ENCODE measurements at places on chromosomes 2 and 18.

DNA sequence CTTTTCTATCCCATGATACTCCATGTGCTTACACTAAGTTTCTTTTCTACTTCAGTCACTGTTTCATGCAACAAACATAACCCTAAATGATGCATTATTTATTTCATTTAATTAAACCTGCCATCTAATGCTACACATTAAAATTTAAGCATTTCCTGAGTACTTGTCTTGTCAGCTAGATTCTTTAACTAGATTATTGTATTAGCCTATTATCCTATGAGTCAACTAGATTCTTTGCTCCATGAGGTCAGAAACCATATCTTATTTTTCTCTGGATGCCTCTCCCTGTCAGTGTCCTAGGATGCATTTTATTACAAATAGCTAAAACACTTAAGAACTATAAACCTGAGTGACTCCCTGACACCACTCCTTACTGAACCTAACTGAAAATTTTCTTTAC is 652.4 kb downstream of the SLC4A3 start:
- DNase-seq: no peak

DNA sequence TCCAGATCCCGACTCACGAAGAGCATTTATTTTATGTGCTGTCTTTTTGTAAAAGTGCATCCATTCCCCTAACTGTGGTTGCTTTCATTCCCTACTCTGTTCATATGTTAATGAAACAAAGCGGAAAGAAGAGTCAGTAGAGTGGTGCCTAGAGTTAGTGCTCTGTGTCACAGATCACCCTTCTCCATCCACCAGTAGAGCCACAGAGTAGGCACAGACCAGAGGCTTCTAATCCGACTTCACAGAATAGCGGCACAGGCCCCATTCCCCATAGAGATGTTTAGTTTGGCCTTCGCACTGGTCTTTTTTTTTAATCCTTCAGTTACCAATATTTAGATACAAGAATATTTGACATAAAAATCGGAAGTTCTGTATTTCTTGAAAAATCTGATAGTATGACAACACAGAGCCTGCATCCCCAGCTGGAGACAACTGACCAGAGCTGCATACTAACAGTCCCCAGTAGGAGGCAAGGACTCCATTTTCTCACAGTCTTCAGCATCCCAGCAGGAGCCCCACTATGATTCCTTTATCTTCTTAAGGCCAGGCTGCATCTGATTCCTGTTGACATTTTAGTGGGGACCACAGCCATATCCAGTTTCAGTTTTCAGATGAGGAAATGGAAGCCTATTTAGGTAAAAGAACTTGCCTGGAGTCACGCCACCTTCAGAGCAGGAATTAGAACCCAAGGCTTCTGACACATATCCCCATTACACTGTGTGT is 7.0 kb downstream of the G6PC2 start:
- DNase-seq: no peak

GRCh38 chr2:47747878-47748277 is 35.1 kb upstream of the MSH6 start:
- no peak for DNase-seq

GRCh38 chr2:173749315-173749714 is 215.9 kb downstream of the SP3 start:
- DNase-seq: peak; percentile 40

- DNase-seq: no peak
Observed at GRCh38 chr2:161710131-161710915, 86.1 kb downstream of the SLC4A10 start.

GRCh38 chr2:241003830-241004564 is 5.6 kb downstream of the SNED1 start:
- DNase-seq: no peak

GRCh38 chr2:168536925-168537466 is 80.9 kb downstream of the CERS6 start:
- no peak for DNase-seq

- no peak for DNase-seq
Observed at GRCh38 chr18:48954886-48955819, 4.4 kb upstream of the SMAD7 start.

DNA sequence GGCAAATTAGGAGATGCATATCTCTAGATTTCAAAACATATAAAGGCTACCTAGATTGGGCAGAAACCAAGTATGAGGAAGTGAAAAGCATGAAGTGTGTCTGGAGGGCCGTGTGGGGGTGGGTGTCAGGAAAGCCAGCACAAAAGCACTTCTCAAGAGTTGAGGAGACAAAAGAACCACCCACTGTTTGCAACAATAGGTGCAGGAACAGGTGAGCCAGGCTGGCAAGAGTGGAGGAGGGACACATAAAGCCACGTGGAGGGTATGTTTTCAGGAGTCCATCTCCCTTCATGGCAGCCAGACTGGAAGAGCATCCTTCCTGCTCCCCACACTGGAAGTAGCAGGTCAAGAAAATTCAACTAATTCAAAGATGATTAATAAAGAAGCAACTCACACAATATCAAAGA is 96.4 kb downstream of the CERS6 start:
- DNase-seq: no peak

DNA sequence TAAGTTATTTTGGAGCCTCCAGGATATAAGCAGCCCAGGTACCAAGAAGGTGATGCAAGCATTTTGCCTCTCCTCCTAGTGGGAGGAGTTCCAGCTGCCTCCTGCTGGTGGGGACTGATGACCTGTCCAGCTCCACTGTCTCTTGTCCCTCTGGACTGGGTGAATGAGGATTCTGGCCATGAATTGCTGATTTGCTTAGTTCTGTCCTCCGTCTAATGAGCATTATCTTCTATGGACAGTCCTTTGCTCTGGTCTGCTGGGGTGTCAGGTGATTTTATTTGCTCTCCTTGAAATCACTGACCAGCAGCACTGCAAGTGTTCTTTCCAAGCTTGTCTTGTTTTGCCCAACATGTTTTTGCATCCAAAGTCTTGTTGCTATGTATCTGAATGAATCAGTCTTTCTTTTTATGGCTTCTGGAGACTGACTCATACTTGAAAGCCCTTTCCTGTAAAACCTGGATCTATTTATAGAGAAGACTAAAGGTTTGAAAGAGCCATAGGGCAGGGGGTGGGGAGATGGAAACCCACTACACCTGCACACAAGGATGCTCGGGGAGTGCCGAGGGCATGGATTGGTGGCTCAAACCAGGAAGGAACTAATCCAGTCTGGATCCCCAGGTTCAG is 40.5 kb upstream of the EFHD1 start:
- no peak for DNase-seq

- DNase-seq: no peak
Observed at GRCh38 chr2:200428961-200429665, 80.8 kb downstream of the KCTD18 start.

- DNase-seq: no peak
Observed at GRCh38 chr2:46198966-46199365, 98.2 kb upstream of the EPAS1 start.

GRCh38 chr18:76392349-76392748 is 102.7 kb downstream of the ZNF516 start:
- DNase-seq: no peak

DNA sequence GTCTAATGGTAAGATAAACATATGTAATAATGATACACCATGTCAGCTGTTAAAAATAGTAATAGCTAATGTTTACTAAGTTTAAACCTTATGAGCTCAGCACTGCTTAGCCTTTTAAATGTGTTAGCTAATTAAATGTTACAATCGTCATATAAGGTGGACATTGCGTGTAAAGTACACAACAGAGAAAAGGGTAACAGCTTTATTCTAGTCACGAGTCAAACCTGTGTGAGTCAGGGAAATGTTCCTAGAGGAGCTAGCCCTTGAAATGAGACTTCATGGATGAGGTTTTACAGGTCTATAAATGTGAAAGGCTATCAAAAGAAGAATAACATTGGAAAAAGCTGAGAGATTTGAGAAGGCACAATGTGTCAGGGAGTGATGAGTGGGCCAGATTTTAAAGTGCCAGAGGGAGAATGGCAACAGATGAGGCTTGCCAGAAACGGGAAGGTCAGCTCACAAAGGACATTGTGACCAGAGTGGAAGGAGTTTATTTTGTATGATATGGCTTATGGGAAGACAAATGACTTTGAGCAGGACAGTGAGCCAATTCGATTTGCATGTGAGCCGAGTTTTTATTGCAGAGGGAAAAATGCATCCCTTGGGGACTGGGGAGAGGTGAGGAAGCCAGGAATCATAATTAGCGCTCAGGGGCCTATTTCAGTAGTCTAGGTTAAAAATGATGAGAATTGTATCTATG is 276.3 kb downstream of the CTNNA2 start:
- DNase-seq: no peak

DNA sequence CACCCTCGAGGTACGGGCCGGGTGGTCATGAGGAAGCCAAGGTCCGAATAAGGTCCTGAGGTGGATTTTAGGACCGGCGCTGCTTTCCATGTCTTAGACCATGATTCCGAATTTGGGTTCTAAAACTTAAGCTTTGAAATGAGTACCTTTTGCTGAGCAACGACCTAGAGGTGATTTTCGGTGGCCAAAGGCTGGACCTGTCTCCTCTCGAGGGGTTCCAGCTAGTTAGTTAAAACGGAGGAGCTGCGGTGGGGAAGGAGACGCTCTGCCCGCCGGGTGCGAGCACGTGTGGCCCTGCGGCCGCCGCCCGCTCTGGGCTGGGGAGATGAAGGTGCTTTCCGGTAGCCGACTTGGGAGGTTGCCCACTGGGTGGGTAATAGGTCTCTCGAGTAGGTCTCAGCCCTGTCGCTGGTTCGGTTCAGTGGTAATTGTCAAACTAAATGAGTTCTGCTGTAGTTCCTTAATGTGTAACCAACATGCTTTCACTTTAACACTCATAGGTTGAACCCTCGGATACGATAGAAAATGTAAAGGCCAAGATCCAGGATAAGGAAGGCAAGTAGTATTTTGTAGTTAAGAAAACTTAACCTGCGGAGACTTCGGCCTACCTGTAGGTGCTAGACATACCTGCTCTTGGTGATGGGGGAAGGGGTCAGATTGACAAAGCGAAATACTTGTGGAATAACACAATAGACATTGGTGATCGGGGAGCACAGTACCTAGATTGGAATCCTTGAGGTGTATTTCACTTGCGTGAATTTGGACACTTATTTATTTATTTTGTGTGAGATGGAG is 572 bp downstream of the RPS27A start:
- DNase-seq: no peak

DNA sequence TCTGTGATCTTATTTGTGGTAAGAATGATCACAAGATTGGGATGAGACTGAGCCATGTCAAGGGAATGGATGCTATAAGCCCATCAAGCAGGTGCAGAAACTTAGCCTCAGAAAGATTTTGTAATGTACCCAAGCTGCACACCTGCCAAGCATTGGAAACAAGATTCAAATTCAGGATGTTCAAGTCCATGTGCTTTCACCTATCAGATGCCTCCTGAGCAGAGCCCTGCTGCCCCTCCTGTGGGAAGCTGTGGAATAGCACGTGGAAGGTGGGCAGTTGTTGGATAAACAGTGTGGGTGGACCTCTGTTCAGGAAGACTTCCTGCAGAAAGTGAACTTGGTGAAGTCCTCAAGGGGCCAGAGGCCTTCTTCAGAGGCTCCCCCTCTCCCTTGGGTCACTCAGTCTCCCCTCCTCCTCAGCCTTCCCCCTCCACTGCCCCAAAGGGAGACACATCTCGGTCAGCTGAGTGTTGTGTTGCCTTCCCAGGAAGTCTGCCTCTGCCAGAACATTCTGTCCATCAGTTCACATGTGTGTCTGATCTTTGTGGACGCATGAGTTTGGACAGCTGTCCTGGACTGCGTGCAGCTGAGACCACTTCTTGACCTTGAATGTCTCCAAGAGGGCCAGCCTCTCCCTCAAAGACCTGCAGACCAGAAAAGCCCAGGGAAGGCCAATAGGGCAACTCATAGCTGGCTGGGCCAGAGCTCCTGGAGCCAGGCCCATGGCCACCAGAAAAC is 186.1 kb downstream of the INHBB start:
- DNase-seq: peak; percentile 46

DNA sequence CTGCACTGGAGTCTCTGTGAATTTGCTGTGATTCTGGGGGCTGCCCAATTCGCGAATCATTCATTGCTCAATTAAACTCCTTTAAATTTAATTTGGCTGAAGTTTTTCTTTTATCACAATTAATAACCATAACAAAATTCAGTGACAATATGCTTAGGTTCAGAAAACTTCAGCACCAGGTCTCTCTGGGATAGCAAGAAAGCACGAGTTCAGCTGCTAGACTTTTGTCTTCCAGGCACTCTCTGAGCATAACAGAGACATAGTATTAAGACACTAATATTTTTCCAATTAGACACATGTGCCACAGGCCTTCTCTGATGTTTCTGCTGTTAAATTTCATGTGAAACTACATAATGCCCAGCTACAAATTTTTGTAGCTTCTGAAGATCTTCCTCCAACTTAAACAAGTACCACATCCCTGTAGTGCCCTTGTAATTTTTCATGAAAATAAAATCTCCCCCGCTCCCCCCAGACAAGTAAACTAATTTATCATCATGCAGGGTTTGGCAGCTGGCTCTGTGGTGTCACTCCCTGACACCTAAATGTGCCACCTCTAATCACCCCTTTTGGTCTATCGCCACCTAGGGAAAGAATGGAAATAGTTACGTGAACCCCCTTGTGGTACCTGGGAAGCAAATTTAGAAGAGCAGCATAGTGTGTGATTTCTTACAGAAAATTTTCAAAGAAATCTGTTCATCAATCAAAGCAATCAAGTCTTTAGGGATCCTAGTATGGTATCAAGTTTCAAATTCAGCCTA is 94.1 kb downstream of the CSRNP3 start:
- no peak for DNase-seq

DNA sequence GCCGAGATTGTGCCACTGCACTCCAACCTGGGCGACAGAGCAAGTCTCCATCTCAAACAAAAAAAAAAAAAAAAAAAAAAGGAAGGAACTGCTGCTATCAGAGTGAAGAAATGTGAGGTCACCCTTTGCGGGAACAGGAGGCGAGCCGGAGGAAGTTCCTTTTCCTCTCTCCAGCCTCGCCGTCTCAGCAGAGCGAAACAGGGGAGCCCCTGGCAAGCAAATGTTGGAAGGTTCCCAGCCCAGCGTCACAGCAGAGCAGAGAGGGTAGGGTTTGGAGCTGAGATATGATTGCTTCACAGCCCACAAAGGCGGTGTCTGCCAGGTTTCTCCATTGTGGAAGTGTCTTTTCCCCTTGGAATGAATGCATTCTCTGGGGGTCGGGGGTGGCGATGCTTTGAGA is 28.5 kb downstream of the SLC20A1 start:
- no peak for DNase-seq

DNA sequence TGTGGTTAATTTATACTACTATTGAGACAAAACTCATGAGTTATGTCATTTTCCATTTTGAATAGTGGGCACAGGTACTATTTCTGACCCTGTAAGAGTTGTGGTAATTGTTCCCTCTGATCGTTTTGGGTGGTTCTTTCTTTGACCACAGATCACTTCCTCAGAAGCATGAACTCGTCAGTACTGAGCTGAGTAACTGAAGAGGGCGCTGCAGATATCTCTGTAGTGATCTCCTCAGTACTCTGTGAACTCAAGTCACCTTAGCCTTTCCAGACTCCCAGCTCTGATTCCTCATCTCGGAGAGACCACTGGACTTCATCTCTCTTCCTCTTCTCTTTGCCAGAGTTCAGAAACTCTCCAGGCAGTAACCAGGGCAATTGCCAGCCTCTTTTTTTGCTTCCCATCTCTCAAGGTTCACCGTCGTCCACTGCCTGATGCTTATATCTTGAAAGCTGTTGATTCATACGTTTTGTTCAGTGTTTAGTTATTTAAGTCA is 9.4 kb upstream of the IL1RL1 start:
- no peak for DNase-seq

Measured in smooth muscle cell of the brain vasculature (primary cell).